ENCODE measurements at places on chromosomes 3 and 15. TPM values are rescaled to one million over a fixed set of nuclear protein-coding genes. Genes with fewer than 3 reads are reported as not detected.

DNA sequence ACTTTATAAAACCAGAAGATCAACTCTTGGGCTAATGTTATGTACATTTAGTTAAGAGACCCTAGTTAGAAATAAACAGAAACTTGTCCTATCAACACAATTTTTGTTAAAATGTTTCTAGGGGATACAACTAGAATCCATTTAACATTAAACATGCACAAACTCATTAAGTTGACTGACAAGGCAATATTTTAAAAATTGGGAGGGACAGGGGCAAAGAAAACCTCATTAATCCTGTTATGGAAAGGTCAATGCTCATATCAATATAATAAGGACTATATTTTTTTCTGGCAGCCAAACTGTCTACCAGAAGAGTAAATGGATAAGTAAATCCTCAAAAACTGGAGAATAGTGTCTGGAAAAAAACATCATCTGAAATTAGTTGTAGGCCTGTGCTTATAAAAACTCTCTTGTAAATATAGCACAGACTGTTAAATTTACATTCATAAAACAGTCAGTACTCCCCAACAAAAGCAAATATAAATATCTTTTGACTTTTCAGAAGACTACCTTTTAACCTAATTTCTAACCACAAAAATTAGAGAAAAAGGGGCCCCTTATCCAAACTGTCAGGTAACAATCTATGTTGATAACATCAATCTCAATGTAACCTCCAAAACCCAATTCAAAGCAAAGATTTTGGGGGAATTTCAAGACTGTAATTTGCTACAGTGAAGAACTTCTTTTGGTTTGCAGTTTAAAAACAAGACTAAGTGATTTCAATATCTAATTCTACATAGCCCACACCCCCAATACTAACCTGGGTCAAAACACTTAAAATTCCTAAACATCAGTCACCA is 4.2 kb downstream of the TRA2B start:
- peaks cover 73% of the 10 kb centered on the region for H3K4me1 ChIP-seq
- no peak overlapping the region for H3K4me3 ChIP-seq
- no peaks in the 10 kb centered on the region for H3K27me3 ChIP-seq
- no peak overlapping the region for H3K27ac ChIP-seq

DNA sequence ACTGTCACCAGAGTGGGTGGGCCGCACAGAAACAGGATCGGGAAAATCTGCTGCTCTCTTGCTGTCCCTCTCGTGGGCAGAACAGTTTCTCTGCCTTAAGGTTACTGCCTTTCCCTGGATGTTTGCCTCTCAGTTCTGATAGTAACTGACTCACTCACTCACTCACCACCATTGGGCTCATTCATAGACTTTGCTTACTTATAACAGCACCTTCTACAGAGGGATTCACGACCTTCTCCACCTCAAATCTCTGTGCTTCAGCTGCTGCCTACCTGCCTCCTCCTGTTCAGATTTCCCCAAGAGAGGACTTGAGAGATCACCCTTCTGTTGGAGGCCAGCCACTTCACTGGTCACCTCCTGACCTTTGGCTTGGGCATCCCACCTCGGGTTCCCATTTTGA is 147.7 kb upstream of the ICE2 start:
- H3K27ac ChIP-seq = no peak overlapping the region
- H3K36me3 ChIP-seq = no peaks in the 10 kb centered on the region
- DNase-seq = no peak
- H3K4me3 ChIP-seq = no peak overlapping the region
- no peaks in the 10 kb centered on the region for H3K4me1 ChIP-seq

- peaks cover 4% of the 10 kb centered on the region for H3K36me3 ChIP-seq
- peaks cover 14% of the 10 kb centered on the region for H3K4me1 ChIP-seq
- no peak overlapping the region for H3K4me3 ChIP-seq
- H3K27me3 ChIP-seq = no peaks in the 10 kb centered on the region
- H3K27ac ChIP-seq = no peak overlapping the region
Measured at GRCh38 chr15:99167201-99167600, 62.3 kb downstream of the SYNM start.

The GOLGA6L4 gene
- 6.3 TPM for total RNA-seq

DNA sequence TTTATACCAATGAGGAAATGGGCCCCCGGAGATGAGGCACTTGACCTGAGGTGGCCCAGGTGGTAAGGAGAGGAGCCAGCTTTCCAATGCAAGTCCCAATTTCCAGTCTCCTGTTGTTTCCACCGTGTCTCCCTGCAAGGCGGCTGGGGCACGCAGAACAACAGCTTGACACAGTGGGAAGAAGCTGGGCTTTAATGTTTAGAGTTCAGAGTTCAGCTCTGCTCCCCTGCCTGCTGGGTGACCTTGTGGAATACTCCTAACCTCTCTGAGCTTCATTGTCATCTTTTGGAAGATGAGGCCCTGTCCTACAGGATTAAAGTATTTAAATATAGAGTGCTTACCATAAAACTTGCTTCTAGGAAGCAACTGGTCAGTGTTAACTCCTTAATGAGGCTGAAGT is 80.3 kb downstream of the SMAD3 start:
- H3K27me3 ChIP-seq = no peaks in the 10 kb centered on the region
- H3K36me3 ChIP-seq = no peaks in the 10 kb centered on the region
- H3K27ac ChIP-seq = no peak overlapping the region
- DNase-seq = no peak
- no peak overlapping the region for H3K4me3 ChIP-seq

DNA sequence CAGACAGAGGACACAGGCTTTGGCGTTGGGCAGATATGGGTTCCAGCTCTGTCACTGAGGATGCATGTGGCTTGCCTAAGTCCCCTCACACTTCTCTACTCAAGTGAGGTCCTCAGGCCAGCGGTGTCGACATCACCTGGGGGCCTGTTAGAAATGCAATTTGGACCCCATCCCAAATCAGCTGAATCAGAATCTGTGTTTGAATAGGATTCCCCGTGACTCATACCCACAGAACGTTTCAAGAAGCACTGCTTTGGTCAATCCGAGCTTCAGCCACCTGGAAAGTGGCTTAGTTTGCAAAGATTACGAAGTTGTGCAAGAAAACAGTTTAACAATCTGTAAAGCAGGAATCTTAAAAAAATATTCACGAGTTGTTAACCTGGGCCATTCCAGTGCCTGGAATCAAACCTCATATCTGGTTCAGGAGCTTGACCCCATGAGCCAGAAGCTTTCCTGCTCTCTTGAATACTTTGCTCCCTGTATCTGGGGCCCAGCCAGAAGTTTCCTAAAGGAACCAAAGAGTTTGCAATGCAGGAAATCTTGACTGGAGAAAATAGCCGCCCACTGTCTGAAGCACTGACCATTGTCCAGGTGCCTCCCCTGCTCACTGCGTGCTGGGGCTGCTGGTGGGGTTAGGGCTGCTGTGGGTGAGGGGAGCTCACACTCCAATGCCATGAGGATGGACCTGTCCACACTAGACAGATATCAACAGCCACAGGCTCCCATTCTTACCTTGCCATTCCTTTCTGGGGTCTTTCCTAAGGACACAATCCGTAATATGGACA is 208.5 kb upstream of the LINGO1 start:
- H3K27ac ChIP-seq = no peak overlapping the region
- no peaks in the 10 kb centered on the region for H3K27me3 ChIP-seq
- no peaks in the 10 kb centered on the region for H3K4me1 ChIP-seq
- no peak for DNase-seq
- H3K36me3 ChIP-seq = no peaks in the 10 kb centered on the region

DNA sequence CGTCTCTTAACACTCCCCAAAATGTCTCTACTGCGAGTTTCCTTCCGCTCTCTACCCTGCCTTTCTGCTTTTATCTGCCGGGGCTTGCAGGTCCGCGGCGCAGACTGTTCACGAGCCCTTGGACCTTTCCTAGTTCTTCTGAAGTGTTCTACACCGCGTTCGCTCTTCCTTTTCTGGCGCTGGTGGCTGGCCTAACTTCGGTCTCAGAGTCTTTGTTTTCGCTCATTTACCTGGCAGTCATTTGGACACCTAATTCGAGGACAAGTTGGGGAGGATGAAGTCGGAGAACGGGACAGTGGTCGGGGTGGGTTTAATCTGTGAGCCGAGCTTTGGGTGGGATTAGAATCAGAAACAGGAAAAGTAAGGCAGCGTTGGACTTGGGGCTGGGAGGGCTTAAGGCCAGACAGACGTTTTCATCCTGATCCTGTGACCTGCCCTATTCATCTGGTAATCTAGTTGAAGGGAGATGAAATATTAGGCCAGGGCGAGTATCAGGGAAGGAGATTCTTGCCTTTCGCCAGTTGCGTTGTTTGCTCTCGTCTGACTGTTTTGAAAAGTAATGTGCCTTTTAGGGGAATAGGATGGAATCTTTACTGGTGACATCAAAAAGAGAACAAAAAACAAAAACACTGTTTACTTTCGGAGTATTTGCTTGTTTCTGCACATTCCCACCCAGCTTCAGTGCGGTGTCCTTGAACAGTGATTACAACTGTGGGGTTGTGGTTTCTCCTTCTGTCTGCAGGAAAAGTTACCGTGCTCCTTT is 1.8 kb downstream of the DIPK2A start:
- peak overlapping the region; percentile 94 for H3K4me3 ChIP-seq
- H3K27me3 ChIP-seq = no peaks in the 10 kb centered on the region
- peak overlapping the region; percentile 95 for H3K27ac ChIP-seq
- H3K4me1 ChIP-seq = peaks cover 31% of the 10 kb centered on the region

DNA sequence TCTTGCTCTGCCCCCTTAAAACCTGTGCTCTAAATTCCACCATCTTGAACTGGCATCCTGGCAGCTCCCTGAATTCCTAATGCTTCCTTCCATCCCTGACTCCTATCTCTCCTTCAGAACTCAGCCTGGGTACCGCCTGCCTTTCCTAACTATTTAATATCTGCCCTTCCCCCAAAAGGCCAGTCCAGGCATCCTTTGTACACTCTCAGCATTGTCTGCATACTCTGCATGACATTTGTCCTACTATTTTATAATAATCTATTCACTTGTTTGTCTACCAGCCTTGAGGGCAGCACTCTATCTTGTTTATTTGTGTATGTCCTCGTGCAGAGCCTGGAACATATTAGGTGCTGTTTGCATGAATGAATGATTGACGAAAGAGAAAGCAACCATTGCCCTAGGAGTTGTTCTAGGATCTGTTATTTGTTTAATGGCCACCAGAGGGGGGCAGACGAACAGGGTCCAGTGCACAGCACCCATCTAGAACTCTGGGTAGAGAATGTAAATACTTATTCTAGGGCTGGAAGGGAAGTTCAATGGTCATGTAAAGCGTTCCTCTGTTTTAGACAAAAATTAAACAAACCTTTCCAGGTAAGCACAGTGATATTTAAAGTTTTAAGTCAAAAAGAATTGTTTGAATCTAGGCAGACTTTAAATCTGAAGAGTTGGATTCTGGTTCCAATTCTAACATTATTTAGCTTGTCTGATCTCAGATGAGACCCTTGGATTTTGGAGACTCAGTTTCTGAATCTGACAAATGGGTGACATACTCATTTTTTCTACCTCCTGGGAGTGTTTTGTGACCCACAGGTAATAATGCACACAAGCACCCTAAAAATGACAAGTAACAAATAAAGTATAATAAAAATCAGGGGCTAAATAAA is 125.8 kb upstream of the GALNT15 start:
- H3K4me3 ChIP-seq = no peak overlapping the region
- no peaks in the 10 kb centered on the region for H3K36me3 ChIP-seq
- no peak overlapping the region for H3K27ac ChIP-seq
- no peaks in the 10 kb centered on the region for H3K27me3 ChIP-seq
- peaks cover 5% of the 10 kb centered on the region for H3K4me1 ChIP-seq

GRCh38 chr3:135224815-135225362 is 429.8 kb downstream of the EPHB1 start:
- H3K27ac ChIP-seq = no peak overlapping the region
- no peak for DNase-seq
- H3K4me3 ChIP-seq = no peak overlapping the region
- no peaks in the 10 kb centered on the region for H3K27me3 ChIP-seq
- H3K4me1 ChIP-seq = no peaks in the 10 kb centered on the region

- H3K27ac ChIP-seq = no peak overlapping the region
- no peak overlapping the region for H3K4me3 ChIP-seq
- no peaks in the 10 kb centered on the region for H3K36me3 ChIP-seq
- H3K27me3 ChIP-seq = no peaks in the 10 kb centered on the region
- H3K4me1 ChIP-seq = no peaks in the 10 kb centered on the region
Measured at GRCh38 chr15:25739687-25740121, 123.4 kb downstream of the ATP10A start.

The SNTN gene
- not detected for total RNA-seq
